ENCODE measurements at places on chromosomes 7 and 10.

DNA sequence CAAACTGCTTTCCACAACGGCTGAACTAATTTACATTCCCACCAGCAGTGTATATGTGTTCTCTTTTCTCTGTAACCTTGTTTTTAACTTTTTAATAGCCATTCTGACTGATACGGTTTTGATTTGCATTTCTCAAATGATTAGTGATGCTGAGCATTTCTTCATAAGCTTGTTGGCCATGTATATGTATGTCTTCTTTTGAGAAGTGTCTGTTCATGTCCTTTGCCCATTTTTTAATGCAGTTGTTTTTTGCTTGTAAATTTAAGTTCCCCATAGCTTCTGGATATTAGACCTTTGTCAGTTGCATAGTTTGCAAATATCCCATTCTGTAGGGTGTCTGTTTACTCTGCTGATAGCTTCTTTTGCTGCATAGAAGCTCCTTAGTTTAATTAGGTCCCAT lies 6.1 kb downstream of the ZNF786 start:
- DNase-seq: no peak

DNA sequence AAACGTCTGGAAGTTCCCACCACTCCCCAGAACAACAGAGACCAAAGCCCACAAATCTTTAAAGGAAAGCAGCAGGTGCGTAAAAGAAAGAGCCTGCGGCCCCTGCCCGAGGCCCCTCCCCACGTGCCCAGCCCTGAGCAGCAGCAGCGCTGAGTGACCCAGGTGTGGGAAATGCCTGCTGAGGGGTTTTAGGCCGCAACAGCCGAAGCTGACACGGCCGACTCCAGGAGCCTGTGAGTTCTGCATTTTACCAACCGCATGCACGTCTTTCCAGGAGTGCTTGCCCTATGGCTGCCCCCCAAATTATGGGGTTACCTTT lies 1.6 kb upstream of the KNDC1 start:
- DNase-seq: no peak

GRCh38 chr10:127619546-127620325 lies 70.6 kb downstream of the NPS start:
- no peak for DNase-seq

DNA sequence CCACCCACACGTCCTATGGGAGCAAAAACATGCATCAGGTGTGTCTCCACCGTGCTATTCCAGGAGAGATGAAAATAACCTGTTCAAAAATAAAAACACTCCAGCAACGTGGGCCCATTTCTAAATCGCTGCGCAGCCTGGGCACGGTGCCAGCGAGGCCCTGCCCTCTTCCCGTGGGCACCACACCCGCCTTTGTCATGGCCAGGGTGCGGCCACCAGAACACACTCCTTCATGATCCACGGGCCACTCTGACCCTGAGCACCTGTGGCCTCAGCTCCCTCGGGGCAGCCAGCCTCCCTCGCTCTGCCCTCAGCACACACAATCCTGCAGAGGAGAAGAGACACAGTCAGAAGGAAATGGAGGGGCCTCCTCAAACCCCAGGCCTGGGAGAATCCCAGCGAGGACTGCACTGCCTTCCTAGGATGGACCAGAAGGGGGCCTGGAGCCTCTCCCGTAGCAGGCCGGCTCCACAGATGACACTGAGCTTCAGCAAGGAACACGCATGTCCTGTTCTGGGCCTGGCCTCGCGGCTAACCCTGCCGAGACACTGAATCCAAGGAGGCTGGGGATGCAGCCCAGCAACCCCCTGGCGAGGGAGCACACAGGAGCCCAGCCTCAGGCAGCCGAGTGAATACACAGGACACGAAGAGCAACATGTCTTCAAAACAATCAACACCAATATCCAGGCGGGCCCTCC lies 169.0 kb downstream of the MAD1L1 start:
- DNase-seq: peak; percentile 59

DNA sequence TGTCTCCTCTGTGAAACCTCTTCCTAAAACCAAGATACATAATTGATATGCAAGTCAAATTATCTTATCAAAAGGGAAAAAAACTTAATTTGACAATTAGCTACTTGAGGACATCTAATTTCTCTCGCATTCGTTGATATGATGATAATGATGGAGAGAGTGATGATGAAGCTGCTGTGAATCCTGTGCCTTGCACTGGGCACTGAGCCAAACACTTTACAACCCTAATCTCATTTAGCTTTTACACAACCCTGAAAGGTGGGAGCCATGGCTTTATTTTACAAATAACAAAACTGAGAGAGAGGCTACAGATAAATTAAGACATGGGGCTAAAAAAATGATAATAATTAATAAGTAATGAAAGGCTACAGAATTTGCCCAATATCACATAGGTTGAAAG lies 176.0 kb downstream of the NOC3L start:
- no peak for DNase-seq

DNA sequence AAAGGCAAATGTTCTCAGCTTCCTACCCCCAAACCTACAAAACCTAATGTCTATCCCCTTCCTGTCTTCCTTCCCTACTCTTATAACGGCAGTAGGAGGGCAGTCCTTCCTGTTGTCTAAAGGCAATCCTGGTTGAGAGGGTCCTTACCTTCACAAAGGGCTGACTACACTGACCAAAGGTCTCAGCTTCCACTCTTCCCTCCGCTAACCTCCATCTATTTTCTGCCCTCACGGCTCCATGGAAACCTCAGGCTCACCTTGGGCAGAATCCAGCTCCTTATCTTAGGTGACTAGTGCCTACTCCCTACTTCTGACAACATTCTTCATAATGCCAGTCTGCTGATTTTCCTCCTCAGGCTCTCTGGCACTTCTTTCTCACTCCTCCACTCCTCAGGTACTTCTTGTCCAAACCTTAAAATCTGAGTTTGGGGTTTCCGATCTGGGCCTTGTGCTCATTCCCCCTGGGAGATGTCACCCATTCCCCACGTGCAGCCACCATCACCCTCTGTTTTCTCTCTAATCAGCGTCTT lies 542 bp downstream of the FBXL13 start:
- DNase-seq: peak; percentile 11

GRCh38 chr10:109327266-109327665 lies 596.0 kb downstream of the XPNPEP1 start:
- no peak for DNase-seq

GRCh38 chr7:47336472-47337425 lies 245.2 kb downstream of the TNS3 start:
- no peak for DNase-seq

GRCh38 chr10:131568866-131569265 lies 257.3 kb upstream of the TCERG1L start:
- no peak for DNase-seq

GRCh38 chr7:4486907-4487306 lies 195.2 kb upstream of the FOXK1 start:
- DNase-seq: no peak

DNA sequence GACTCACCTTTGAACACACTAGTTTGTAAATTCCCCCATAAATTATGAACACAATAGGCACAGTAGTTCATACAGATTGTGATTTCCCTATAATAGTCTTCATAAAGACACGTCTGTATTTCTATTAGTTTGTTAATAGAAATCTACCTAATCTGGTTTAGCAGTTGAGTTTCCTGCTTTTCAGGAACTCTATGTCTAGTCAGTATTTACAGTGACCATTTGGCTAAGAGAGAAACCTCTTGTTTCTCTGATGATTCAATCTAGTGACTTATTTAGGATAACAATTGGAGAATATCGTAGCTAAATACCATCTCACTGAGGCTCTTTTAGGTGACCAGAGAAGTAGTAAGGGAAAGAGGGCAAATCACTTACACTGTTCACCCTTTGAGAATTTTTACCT lies 5.9 kb upstream of the HERPUD2 start:
- no peak for DNase-seq

DNA sequence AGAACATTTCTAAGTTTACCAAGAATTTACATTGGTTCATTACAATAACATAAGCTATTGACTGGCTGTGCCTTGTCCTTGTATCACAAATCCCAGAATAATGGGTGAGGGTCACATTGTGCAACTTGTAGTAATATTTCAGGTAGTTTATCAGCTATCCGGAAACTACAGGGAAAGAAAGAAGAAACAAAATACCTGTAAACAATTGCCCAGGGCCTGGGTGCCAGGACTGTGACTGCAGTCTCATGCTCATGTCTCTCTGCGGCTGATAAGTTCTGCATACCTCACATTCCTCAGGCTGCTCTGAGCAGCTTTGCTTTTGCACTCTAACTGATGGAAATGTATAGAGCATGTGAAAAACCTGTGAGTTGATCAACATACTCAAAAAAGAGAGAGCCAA lies 131.8 kb upstream of the TRIM24 start:
- DNase-seq: no peak

GRCh38 chr10:34013235-34013634 lies 678.8 kb upstream of the NRP1 start:
- no peak for DNase-seq

- DNase-seq: no peak
Measured at GRCh38 chr10:78147202-78147601, 113.5 kb downstream of the RPS24 start.

DNA sequence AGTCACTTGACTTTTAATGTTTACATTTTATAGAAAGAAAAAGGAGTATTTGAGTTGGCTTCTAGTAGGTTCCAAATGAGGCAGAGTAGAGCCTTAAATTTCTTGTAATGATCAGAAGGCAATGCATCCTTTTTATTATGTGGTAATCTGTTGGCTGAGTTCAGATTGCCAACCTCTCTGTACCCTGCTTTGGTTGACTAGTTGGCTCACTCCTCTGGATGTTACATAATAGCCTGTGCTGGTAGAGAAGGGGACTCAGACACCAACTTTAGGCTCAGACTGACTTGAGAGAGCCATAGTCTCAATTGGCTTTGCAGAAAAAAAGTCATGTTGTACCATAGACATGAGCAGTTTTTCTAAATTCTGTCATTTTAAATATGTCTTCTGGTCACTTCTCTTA lies 46.8 kb upstream of the GLCCI1 start:
- DNase-seq: no peak

DNA sequence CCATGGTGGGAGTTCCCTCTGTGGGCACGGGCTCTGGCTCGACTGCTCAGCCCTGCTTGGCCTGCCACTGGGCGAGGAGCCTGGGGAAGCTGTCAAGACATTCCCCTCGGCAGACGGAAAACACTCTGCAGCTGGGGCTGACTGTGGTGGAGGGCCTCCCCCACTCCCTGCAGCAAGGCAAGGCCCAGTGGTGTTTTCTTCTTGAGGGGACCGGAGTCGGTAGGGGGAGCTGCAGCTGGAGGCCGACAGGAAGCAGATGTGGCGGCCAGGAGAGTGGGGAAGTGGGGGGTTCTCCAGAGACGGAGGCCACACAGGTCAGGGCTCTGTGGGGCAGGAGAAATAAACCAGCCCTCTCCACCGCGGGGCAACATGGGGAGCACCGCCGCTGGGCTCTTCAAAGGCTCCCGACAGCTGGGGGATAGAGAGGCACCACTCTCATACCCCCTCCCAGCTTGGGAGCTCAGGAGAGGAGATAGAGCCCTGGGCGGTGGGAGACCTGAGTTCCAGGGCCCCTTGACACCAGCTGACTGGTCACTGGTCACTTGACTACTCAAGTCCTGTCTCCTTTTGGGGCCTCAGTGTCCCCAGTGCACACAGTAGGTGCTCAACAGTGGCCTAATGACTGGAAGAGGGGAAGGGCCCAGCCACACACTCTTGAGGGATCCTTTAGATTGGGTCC lies 43.4 kb downstream of the PPIF start:
- DNase-seq: no peak

GRCh38 chr7:18003286-18003994 lies 24.2 kb downstream of the PRPS1L1 start:
- DNase-seq: no peak

GRCh38 chr10:91389636-91390512 lies 20.3 kb upstream of the HECTD2 start:
- peak; percentile 33 for DNase-seq

DNA sequence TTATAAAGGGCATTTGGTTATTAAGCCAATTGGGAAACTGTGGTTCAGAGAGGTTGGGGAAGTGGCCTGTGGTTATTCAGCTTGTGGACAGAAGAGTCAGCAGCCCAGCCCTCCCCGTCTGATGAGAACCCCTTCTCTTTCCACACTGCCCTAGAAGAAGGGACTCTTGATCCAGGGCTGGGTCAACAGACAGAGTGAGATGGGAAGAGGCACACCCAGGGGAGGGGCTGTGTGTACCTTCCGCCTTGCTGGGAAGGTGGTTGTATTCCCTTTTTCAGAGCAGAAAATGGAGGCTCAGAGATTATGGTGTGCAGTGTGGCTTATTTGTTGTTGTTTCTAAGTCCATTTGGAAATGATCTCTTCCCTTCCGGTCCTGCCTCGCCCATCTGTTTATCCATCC lies 103.4 kb downstream of the GRK5 start:
- no peak for DNase-seq

GRCh38 chr10:23512355-23513058 lies 73.6 kb downstream of the OTUD1 start:
- DNase-seq: no peak

DNA sequence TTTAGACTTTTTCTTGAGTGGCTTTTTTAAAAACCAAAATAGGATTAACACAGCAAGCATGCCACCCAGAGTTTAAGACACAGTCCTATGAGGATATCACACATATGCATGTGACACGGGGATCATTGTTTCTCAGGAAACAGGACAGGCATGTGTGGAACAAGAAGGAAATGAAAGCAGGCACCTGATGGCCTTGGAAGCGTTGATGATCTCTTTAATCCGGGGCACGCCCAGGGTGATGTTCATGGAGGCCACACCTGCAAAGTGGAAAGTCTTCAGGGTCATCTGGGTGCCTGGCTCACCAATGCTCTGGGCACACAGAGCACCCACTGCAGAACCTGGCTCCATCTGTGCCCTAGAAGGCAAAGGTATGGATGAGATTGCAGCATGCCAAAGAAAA lies 44.3 kb downstream of the POLR3A start:
- no peak for DNase-seq

DNA sequence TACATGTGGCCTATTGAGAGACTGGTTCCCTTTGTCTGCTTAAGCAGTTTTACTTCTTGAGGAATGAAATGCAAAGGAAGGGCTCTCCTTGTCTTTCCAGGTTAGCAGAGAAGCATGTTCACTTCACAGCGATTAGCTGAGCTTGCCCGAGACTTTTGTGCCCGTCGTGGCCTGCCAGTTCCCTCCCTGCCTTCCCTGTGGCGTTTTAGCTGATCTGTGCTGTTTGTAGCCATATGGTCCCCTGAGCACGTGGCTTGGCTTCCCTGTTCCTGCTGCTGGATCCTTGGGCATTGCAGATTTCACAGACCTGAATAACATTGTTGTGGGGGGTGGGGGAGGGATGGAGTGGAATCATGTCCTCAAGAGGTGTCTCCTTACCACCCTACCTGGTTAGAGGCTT lies 61.8 kb downstream of the SND1 start:
- no peak for DNase-seq

All from AG20443 (cell line).